Left renal pelvis (tissue), 4 donors: ENCODE measurements at places on chromosomes 2 and 18. TPM values are rescaled to one million over a fixed set of nuclear protein-coding genes. Genes with fewer than 3 reads are reported as not detected.

PELI1 gene
- polyA plus RNA-seq = 36.0 TPM

TCF7L1 gene
- polyA plus RNA-seq = 46.8 TPM

GNLY gene
- polyA plus RNA-seq = 0.36 TPM

CDH7 gene
- polyA plus RNA-seq = 13.5 TPM

GRCh38 chr2:86143307-86143706 is 37.3 kb downstream of the PTCD3 start:
- no peak for DNase-seq

DNA sequence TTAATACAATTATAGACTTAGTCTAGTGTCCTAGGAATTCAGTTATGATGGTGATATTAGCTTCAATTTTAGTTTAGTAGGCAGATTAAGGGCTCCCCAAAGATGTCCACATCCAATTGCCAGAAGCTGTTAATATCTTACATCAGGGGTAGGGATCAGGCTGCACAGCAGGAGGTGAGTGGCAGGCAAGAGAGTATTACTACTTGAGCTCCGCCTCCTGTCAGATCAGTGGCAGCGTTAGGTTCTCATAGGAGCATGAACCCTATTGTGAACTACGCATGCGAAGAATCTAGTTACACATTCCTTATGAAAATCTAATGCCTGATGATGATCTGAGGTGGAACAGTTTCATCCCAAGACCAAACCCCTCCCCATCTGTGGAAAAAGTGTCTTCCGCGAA is 54.9 kb downstream of the NYAP2 start:
- DNase-seq = no peak

DNA sequence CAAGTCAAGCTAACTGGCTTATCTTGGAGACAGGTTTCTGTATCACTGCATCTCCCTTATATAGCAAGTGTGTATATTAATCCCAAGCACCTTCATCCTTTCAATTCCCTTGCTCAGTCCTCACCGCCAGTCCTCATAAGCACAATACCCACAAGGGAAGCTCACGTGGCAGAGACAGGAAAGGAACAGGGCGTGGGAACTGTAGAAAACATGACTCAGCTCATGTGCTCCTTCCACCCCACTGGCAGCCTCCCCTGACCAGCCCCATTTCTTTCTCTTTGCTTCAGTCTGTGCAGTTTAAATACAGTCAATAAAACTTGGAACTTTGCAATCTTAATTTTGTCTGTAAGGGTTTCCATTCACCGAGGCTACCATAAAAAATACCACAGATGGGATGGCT is 36.5 kb upstream of the CDH19 start:
- DNase-seq = no peak

- no peak for DNase-seq
Observed at GRCh38 chr18:73785300-73785699, 362.3 kb downstream of the FBXO15 start.

DNA sequence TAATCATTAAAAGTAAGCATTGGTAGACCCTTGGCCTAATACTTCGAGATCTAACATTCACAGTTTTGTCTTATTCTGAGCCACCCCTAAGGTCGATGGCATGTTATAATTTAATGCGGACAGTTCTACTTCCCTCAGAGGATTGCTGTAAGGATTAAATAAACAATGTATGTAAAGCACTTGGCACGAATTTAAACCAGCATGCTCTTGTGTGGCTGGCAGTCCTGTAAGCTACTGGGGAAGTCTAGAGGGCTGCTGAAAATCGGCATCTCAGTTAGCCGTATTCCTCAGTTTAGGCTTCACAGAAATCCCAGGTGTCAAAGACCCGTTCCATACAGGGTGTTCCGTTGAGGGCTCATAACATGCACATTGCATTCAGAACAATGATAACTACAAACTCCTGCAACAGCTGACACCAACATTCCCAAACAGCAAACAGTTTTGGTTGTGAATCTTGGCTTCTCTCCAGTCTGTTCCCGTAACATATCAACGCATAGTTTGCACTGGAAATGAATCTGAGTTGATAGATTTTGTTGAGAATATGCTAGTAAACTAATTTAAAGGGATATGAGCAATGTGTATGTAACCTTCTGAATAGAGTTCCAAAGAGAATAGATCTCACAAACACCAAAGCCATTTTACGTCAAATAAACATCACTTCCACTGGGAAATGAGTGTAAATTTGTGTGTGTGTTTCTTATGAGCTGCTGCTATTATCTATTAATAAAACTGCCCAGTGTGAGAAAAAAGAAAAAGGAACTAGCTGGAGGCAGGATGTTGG is 52.2 kb upstream of the ACKR3 start:
- DNase-seq = no peak

DNA sequence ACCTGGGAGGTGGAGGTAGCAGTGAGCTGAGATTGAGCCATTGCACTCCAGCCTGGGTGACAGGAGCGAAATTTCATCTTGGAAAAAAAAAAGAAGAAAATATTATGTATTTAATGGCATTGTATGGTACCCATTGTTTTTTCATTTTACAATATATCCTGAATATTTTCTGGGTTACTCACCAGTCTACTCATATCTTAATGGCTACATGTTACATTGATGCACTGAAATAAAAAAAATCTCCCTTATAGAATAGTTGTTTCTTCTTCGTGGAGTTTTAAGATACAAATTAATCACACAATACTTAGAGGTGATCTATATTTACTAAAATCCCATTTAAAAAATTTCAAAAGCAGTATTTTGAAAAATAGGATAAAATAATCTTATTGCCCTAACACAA is 66.3 kb upstream of the XPO1 start:
- DNase-seq = no peak

DNA sequence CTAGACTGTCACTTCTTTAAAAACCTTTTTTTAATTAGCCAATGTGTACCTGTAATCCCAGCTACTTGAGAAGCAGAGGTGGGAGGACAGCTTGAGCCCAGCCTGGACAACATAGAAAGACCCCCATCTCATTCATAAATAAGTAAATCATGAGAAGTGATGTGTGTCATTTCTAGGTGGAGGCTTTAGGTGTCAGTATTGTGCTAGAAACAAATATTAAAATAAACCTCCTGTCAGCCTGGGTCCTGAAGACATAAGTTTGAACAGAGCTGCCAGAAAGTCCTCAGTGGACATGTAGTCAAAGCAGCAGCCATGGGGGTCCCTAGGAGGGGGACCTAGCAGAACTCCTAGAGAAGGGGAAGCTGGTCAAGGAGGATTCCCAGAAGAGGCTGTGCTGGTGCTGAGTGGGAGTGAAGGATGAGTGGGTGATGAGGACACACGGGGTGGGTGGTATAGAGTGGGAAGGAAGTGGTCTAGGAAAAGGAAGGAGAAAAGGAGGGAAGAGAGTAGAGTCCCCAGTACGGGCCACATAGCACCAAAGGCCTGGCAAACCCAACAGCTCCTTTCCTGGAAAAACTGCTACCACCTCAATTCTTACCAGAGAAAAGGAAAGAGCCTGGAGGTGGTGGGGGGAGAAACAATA is 316.6 kb upstream of the NCKAP5 start:
- DNase-seq = no peak

DNA sequence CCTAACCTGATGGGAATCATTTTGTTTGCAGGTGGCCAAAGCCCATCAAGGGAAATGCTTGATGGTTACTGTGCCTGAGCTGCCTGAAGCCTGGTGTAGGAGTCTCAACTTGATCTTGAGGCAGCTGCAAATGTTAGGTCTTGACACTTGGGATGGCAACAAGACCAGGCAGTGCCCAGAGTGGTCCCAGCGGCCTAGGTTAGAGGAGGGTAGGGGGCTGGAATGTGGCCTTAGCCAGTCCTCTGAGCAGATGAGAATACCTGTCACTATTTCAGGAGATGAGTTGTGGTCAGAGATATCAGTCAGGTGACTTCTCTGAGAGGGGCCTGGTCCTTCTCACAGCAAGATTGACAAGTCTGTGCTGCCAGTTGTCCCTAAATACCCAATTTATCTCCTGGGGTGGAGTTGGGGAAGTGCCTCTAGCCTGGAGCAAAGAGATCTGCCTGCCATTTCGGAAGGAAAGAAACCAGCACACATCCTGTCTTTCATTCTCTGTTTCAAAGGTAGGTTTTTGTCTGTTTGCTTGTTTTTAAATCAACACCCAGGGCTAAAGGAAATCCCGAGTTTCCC is 13.4 kb downstream of the SPTBN1 start:
- DNase-seq = no peak

DNA sequence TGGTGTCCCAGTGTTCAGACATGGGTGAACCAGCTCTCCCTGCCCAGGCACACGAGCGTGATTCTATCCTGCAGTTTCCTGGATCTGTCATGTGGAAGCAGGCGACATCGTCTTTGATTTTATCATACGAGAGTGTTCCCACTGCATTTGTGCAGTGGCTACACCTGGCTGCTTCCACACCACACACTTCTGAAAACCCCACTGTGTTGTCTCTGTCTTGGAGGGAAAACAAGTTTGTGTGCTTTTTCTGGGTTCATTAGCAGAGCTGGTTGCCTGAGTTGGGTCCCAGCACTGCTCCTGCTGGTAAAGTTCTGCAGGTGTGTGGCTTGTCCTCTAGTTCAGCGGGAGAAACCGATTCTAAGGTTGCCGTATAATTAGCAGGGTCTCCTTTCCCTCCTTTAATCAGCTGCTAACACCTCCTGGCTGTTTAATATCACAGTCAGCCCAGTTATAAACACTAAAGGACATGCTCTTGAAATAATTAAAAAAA is 58.5 kb upstream of the TWIST2 start:
- no peak for DNase-seq

DNA sequence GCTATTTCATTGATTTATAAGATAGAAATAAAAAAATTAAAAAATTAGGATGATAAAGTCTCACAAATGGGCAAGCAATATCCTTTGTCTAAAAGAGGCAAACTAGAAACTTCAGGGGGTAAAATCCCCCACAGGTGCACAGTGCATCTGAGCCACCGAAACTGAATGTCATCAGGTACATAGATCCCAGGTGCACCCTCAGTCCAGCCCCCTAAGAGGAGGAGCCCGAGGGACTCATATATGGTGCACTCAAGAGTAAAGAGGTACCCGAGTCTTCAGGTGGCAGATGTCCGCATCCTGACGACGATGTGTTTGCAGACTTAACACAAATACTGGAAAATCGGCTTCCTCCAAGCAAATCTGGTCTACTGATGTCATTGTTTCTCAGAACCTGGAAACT is 11.3 kb downstream of the QPCT start:
- no peak for DNase-seq

DNA sequence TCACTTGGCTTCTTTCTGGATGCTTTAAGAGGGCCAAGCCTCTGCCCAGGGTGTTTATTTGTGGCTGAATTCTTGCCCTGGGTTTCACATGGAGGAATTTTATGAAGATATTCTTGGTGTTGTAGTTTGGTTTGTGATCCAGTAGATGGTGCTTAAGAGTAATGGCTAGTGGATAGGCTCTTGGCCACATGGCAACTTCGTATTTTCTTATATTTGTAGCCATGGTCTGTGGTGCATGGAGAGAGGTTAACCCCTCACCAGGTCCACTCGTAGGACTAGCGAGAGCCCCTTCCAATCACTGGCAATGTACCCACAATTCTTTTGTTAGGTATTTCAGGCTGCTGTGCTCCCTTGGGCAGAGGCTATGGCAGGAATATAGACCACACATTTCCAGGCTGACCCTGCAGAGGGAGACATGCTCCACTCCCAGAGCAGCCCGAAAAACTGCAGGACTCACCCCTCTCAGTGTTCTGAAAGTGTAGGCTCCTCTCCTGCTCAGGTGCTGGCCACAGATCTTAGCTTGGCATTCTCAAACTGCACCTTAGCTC is 582.1 kb upstream of the SETBP1 start:
- DNase-seq = no peak

DNA sequence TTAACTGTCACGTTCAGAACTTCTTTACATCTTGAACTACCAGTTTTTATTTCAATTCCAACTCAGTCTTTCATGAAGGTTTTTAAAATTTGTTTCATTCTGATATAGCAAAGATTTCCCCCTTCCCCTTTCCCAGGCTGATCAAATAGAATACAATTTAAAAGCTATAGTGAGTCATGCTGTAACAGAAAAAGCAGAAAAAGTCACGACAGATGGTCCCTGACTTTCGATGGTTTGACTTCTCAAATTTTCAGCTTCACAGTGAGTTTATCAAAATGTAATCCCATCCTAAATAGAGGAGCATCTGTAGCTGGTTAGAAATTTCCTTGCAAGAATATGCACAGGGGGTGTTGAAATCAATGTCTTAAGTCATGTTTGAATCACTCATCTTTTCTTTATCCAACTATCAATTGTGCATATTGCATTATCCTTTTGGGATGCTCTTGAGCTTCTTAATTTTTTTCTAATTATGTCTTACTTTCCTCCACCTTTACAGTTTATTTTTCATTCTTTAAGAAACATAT is 500.3 kb downstream of the LRP1B start:
- no peak for DNase-seq

- no peak for DNase-seq
Observed at GRCh38 chr18:66329716-66330115, 274.2 kb downstream of the CDH19 start.

DNA sequence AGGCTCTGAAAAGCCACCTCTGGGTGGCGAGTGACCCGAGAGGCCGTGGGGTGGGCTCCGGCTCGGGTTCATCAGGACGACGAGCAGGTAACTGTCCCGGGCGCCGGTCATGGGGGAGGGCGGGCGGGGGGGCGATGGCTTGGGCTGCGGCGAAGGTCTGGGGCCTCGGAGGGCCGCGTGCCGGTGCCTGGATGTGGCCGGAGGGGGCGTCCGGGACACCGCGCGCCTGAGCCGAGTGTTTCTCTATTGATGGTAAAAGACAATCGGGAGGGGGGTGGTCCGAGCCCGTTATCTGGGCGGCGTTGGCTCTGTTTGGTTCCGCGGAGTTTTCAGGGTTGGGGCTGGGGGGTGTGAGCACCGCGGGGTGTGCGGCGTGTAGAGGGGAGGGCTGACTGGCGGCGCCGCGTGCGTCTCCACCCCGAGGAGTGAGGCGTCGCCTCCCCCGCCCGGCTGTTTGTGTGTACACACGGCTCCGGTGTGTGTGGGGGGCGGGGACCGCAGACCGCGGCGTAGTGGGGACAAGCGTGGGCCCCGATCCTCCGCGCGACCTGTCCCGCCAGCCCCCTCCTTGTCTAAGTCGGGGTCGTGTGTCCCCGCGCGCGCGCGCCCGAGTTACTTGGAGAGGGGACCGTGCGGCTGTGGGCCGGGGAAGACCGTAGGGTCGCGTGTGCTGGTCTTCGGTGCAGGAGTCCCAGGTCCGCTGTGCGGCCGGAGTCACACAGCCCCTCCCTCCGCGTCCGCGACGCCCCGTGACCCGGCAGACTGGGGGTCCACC is 1.6 kb downstream of the CTIF start:
- DNase-seq = no peak

DNA sequence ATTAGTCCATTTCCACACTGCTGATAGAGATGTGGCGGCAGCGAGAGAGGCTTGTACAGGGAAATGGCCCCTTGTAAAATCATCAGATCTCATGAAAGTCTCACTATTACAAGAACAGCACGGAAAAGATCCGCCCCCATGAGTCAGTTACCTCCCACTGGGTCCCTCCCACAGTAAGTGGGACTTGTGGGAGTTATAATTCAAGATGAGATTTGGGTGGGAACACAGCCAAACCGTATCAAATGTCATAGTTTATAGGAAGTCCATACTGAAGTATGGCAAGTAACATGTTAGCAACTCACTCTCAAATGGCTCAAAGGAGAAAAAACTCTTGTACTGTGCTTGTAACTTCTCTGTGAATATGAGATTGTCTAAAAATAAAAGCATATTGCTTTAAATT is 56.1 kb downstream of the FARP2 start:
- DNase-seq = peak; percentile 36
